PC-3 (cell line): ENCODE measurements at places on chromosomes 5 and 9.

GRCh38 chr5:96506376-96506775, 73.3 kb upstream of the PCSK1 start:
- DNase-seq = no peak

- no peak for DNase-seq
Measured at GRCh38 chr9:77731008-77731698, 83.0 kb upstream of the GNA14 start.

DNA sequence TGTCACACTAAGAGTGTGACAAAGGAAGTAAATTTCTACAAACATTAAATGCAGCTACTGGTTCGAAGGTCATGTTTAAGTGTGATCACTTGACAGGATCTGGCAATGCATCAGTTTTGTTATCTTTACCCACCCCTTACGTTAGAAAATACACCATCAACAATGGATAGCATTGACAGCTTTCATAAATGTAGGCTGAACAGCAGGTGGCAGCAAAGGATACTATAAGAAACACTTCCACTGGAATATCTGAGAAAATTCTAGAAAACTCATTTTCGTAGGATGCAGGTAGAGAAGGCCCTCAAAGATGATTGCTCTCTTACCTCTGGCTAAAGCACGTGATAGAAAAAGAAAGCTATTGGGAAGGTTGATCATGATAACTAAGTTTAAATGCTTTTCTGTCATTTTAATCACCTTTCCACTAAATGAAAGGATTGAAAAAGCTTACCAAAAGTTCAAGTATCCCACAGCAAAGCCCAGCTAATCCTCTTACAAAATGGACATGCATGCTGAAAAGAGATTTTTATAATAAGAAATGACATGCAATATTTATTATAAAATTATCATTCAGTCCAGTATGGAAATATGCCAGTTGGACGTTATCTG, 292.5 kb downstream of the PARP8 start:
- peak; percentile 49 for DNase-seq

DNA sequence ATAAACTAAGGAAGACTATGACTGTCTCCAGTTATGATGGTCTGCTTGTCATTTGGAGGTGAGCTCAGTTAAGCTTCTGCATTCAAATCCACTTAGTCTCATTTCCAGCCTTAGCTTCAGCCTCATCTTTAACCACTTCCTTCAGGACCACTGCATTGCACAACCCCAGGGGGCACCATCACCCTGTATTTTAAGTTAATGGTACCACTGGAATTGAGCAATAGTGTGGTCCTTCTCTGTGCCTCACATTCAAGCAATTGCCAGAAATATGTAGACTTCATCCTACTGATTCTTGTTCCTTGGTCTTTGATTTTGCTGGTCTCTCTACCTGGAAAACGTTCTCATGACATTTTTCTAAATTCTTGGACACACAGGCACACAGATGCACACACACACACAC, 131.5 kb upstream of the PTPN3 start:
- DNase-seq = no peak

DNA sequence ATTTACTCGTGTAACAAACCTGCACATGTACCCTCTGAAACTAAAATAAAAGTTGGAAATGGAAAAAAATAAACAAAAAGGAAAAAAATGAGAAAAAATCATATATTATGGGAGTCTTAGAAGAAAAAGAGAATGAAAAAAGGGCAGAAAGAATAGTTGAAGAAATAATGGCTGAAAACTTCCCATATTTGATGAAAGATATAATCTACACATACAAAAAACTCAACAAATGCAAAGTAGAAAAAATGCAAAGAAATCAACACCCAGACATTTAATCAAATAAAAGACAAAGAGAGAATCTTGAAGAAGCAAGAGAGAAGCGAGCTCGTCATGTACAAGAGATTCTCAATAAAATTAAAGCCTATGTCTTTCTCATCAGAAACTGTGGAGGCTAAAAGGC, 73.8 kb downstream of the SLC25A46 start:
- no peak for DNase-seq

DNA sequence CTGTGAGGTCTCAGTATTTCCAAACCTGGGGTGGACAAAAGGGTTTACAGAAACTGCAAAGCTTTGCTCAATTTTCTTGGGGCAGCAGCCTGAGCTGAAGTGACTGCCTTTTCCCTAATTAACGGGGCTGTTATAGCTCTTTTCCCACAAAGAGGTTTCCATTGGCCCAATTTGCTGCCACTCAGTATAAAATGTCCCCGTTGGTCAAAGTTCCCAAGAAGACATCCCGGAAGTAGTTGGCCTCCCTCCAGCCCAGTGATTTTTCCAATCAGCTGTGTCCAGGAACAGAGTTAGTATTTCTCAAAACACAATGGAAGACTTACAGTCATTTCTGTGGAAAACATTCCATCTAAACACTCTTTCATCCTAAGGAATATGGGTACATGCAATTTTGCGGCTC, 643.6 kb downstream of the ACTL7B start:
- DNase-seq = no peak

DNA sequence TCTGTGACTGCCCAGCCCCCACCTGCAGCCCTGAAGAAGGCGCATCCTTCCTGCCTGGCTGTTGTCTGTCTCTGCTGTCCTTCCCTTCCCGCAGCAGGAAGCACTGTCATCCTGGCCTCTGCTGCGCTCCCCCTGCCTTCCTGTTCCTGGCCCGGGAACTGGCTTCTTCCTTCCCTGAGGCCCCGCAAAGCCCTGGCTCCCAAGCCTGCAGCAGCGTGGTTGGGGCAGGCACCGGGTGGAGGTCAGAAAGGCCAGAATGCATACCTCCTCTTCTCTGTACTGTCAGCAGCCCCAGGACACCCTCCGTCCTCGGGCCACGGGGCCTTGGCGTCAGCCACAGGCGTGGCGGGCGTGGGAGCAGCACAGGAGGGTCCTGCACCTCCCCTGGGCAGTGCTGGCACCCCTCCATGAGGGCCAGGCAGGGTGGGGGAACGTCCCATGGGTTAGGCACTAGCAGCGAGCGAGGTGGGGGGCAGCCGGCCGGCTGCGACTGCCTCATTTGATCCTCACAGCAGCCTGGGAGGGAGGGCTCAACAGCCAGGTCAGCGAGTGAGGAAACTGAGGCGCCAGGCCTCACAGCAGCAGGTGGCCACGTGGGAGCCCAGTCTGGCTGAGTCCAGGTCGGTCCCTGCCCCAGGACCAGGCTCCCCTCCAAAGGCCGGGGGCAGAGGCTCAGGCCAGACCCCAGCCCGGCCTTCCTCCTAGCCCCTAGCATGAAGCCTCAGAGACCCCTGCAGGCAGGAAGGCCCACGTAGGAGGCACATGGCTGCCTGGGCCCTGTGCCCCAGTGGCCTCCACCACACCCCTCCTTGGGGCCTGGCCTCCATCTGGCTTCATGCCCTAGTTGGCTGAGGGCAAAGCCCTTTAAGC, 9.4 kb downstream of the FLT4 start:
- no peak for DNase-seq

GRCh38 chr9:88990729-88991065, 571 bp upstream of the S1PR3 start:
- no peak for DNase-seq

DNA sequence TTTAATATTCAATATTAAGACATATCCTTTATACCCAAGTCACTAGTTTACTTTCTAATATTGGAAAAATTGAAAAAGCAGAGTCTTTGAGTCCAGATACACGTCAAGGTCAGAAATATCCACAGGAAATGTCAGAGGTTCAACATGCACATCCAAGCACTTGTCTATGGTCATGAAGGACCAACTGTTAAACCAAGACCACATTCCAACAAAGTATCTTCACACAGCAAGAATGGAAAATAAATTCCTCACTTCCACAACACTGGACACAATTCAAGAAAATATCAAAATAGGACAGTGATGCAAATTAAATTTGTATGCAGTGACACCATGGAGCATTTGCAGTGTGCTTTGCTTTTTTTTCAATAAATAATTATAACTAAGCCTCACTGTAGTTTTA, 142.5 kb downstream of the GABRB2 start:
- DNase-seq = no peak
